Activated T-helper 1 cell treated with Interleukin-2 at 50 U/mL for 16 hours (primary cell): ENCODE measurements at places on chromosomes 2 and 18.

GRCh38 chr2:111667542-111668273 lies 216.3 kb downstream of the ANAPC1 start:
- no peak for DNase-seq

- DNase-seq: no peak
Measured at GRCh38 chr2:124091721-124092120, 66.6 kb downstream of the CNTNAP5 start.

DNA sequence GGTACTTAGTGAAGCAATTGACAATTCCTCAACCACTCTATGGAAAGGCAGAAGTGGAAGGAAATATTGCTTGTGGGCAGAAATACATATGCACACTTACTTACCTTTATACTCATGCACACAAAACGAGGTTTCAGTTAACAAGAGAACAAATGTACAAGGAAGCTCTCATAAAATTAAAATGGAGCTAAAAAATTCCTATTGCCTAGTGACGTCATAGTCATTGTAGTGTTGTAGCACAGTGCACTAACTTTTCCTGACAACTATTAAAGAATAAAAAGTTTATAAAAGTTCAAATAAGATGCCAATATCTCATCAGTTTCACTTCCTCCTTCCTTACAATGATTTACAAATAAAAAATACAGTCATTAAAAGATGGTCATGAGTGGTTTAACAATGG lies 1161.9 kb upstream of the NRXN1 start:
- DNase-seq: no peak

DNA sequence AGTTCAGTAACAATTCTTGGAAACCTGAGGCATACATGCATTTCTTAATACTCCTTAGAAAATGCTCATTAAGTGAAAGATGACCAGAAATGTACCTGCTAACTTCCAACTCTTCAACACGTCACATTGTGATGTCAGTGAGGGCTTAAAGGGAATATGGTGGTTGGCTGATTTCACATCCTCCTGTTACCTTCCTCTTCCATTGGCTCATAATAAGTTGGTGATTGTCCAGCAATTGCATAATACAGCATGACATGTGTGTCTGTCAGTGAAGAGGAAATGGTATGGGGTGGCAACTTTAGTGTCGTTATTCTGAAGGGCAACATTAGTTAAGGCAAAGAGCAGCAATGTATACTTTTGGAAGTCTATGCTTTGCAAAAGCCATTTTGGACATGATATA lies 26.0 kb downstream of the PLEK start:
- no peak for DNase-seq

GRCh38 chr2:20222014-20222768 lies 2.7 kb downstream of the SDC1 start:
- no peak for DNase-seq

DNA sequence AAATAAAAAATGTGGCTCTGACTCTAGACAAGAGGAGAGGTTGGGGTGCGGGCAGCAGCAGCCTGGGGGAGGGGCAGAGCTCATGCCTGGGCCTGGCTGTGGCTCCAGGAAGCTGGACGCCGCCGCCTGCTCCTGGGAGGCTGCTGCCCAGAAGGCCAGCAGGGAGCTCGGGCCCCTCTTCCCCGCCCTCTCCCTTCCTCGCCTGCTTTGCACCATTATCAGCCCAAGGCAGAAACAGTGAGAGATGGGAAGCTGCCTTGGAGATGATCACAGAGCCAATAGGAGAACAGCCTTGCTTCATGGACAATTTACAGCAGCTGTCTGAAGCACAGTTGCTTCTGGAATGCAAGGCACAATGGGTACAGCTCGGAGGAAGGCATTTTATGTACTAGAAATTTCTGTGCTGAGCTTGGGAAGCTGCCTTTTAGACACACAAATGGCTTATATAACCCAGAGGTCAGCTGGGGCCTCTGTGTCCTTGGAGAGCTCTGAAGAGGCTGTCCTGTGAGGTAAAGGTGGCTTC lies 55.3 kb upstream of the AFF3 start:
- no peak for DNase-seq

DNA sequence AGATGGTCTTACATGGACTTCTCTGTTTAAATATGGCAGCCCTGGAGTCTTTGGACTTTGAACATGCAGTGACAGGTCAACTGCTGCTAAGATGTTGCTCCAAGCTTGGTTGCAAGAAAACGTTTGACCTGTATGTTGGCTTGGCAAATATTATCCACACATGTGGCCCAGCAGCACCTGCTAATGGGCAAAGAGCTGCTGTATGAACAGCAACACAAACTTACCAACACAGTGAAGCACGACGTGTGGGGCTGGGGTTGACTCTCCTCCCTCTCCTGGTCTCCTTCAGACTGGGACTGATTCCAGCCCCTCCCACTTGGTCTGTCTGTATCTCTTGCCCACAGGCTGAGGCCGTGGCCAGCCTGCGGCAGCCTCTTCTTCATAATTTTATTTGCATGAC lies 3.8 kb downstream of the KCNE4 start:
- no peak for DNase-seq

DNA sequence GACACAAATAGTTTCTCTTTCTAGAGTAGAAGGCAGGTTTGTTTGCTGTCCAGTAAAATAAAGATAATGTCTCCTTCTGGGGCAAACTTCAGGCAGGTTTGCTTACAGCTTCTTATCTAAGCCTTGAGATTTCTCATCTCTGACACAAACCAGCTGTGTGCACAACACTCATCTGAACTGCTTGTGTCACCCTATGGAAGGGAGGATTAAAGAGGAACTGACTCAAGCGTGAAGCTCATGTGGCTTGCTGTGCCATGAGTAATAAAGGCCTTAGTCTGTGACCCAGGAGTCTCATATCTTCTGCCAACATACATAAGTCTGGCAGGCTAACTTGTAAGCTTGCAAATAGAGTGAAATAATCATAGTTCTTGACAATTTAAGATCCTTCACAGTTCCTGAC lies 24.2 kb upstream of the CPO start:
- DNase-seq: no peak
